Endothelial cell (in vitro differentiated cells): ENCODE measurements at places on chromosomes 2 and 18. TPM values are rescaled to one million over a fixed set of nuclear protein-coding genes. Genes with fewer than 3 reads are reported as not detected.

ALPI gene
- not detected for total RNA-seq

COL4A4 gene
- 0.15 TPM for total RNA-seq

- peaks cover 61% of the 10 kb centered on the region for H3K4me1 ChIP-seq
- H3K4me3 ChIP-seq: peak overlapping the region; percentile 8
- DNase-seq: no peak
- H3K36me3 ChIP-seq: peaks cover 32% of the 10 kb centered on the region
- H3K27ac ChIP-seq: peak overlapping the region; percentile 100
- H3K27me3 ChIP-seq: peaks cover 8% of the 10 kb centered on the region
Measured at GRCh38 chr2:205765151-205765550, 82.8 kb downstream of the NRP2 start.

- peaks cover 2% of the 10 kb centered on the region for H3K4me1 ChIP-seq
- DNase-seq: no peak
- no peak overlapping the region for H3K27ac ChIP-seq
- no peaks in the 10 kb centered on the region for H3K27me3 ChIP-seq
- no peaks in the 10 kb centered on the region for H3K36me3 ChIP-seq
Measured at GRCh38 chr2:109681633-109682380, 67.6 kb downstream of the SOWAHC start.

DNA sequence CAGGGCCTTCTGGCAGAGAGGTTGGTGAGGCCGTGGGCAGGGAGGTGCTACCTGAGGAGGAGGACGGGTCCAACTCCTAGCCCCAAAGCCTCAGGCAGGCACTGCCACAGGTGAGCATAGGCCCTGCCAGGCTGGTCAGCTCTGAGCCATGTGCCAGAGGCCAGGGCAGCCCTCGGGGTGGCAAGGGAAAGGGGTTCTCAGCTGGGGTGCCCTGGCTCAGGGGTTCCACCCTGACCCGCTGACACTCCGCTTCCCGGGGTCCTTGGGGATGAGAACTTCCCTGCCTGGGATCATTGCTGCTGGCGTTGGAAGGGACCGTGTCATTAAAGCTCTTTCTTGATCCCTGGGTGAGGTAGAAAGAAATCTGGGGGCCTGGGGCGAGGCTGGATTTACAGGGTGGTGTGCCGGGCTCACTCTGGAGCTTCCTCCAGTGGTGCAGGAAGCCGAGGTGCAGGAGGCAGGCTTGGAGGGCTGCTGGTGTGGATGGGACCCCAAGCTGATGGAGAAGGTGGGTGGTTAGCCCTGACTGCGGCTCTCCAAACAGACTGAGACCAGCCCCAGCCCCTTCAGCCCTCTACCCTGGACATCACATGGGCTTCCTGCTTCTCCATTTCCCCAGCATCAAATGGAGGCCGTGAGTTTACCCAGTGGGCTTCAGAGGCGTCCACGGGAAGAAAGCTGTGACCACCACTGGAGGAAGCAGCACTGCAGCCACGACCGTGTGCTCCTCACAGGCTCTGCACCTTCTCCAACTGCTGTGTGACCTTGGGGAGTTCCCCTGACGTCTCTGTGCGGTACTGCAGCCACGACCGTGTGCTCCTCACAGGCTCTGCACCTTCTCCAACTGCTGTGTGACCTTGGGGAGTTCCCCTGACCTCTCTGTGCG lies 295.2 kb downstream of the NDUFA10 start:
- peaks cover 6% of the 10 kb centered on the region for H3K4me1 ChIP-seq
- DNase-seq: no peak
- peaks cover 4% of the 10 kb centered on the region for H3K36me3 ChIP-seq
- H3K4me3 ChIP-seq: no peak overlapping the region
- H3K27me3 ChIP-seq: peaks cover 14% of the 10 kb centered on the region
- no peak overlapping the region for H3K27ac ChIP-seq

ABCB11 gene
- total RNA-seq: 1.9 TPM

- no peak for DNase-seq
- no peak overlapping the region for H3K27ac ChIP-seq
- H3K27me3 ChIP-seq: no peaks in the 10 kb centered on the region
- no peaks in the 10 kb centered on the region for H3K4me1 ChIP-seq
- H3K36me3 ChIP-seq: no peaks in the 10 kb centered on the region
Measured at GRCh38 chr2:212921711-212922110, 229.7 kb downstream of the IKZF2 start.

FAM124B gene
- total RNA-seq: 269 TPM

GRCh38 chr2:1887915-1888314 lies 143.6 kb upstream of the PXDN start:
- no peaks in the 10 kb centered on the region for H3K36me3 ChIP-seq
- peaks cover 2% of the 10 kb centered on the region for H3K27me3 ChIP-seq
- DNase-seq: no peak
- H3K4me3 ChIP-seq: no peak overlapping the region
- H3K4me1 ChIP-seq: peaks cover 6% of the 10 kb centered on the region

DNA sequence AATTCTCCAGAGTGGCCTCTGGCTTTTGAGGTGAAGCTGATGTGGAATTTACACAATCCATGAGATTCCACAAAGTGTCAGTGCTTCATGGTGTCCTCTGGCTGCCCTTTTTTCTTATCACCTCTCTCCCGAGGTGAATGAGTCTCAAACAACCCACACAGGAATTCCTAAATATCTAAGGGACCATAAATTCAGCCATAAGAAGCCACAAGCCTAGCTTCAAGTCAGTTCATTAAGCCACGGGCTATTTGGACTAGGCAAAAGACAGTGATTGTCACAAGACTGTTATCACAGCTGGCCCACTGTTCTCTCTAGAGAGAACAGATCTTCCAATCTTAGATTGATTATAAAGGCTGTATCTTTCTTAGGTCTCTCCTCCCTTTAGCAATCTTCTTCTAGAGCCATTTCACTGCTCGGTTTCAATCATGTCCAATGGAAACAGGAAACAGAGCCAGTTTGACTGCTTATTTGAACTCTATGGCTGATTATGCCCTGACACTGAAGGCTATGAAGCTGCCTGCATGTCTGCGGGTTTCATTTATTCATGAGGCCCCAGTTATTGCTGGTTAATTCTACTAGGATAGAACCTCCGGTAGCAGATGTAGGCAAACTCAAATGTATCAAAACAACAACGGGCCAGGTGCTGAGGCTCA lies 4.1 kb downstream of the NEMP2 start:
- H3K36me3 ChIP-seq: no peaks in the 10 kb centered on the region
- H3K4me3 ChIP-seq: no peak overlapping the region

BOLL gene
- total RNA-seq: not detected

DNA sequence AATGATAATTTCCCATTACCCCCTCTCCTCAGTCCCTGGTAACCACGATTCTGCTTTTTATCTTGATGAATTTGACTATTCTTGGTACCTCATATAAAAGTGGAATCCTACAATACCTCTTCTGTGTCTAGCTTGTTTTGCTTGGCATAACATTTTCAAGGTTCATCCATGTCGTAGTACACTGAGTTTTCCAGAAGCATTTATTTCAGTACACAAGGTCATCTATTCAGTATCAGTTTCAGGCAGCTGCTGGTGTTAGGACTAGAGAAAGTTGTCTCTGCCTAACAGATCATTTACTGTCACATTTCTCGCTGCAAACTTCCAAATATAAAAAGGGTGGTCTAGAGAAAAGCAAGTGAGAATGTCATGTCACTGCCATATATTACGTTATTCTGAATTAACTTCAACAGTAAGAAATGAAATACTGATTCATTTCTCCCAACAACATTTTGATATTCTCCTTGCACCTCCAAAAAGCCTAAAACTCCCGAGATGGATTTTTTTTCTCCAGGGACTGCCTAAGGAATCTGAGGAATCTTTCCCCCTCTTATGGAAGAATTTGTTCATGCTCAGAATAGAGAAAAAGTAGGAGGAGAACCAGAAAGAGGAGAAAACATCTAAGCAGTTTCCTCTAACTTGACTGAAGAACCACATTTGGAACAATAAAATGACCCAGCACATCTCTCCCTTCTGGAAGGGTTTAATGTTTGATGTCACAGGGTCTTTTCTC lies 36.0 kb downstream of the CDK15 start:
- no peaks in the 10 kb centered on the region for H3K36me3 ChIP-seq
- no peak overlapping the region for H3K4me3 ChIP-seq
- DNase-seq: no peak
- H3K27me3 ChIP-seq: no peaks in the 10 kb centered on the region
- no peaks in the 10 kb centered on the region for H3K4me1 ChIP-seq

- H3K27me3 ChIP-seq: no peaks in the 10 kb centered on the region
- DNase-seq: no peak
- H3K36me3 ChIP-seq: no peaks in the 10 kb centered on the region
- H3K4me3 ChIP-seq: no peak overlapping the region
- H3K4me1 ChIP-seq: no peaks in the 10 kb centered on the region
Measured at GRCh38 chr2:36173760-36174404, 181.7 kb upstream of the CRIM1 start.

DNA sequence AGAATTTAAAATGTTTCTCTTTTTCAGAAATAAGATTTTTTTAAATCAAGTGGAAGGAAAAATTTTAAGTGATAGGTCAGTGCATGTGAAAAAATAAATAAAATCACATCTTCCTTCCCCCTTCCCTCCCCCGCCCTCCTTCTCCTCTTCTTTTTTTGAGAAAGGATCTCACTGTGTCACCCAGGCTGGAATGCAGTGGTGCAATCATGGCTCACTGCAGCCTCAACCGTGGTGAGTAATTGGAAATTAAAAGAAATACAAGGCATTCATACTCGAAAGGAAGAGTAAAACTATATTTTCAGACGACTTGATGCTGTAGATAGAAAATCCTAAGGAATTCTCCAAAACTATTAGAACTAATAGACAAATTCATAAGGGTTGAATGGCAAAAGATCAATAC lies 16.9 kb upstream of the CRACDL start:
- no peaks in the 10 kb centered on the region for H3K4me1 ChIP-seq
- H3K27me3 ChIP-seq: peaks cover 1% of the 10 kb centered on the region
- H3K27ac ChIP-seq: no peak overlapping the region
- H3K4me3 ChIP-seq: no peak overlapping the region

DNA sequence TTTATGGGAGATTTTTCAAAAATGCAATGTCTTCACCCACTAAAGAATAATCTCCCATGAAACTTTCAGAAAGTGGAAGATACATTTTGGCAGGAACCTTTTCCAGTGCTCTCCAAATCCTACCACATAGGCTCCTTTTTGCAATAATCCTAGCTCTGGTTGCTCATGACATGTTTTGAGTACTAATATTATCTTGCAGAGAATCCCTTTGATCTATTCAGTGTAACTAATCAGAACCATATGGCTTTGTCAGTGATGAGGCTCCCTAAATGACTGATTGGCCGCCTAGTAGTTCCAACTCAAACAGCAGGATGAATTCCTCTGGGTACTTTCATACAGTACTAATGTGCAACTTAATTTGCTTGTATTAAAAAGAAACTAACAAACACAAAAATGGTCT lies 544.0 kb upstream of the FAM98A start:
- H3K36me3 ChIP-seq: no peaks in the 10 kb centered on the region
- no peak overlapping the region for H3K27ac ChIP-seq
- no peak for DNase-seq
- H3K4me1 ChIP-seq: no peaks in the 10 kb centered on the region
- H3K27me3 ChIP-seq: no peaks in the 10 kb centered on the region

GORASP2 gene
- total RNA-seq: 71.9 TPM

GRCh38 chr18:73544032-73544431 lies 603.6 kb downstream of the FBXO15 start:
- no peaks in the 10 kb centered on the region for H3K27me3 ChIP-seq
- DNase-seq: no peak
- H3K4me1 ChIP-seq: no peaks in the 10 kb centered on the region
- H3K27ac ChIP-seq: no peak overlapping the region
- H3K36me3 ChIP-seq: no peaks in the 10 kb centered on the region
- H3K4me3 ChIP-seq: no peak overlapping the region

CYBRD1 gene
- total RNA-seq: 10.1 TPM

GRCh38 chr2:37708146-37708545 lies 36.7 kb upstream of the CDC42EP3 start:
- H3K36me3 ChIP-seq: no peaks in the 10 kb centered on the region
- no peaks in the 10 kb centered on the region for H3K27me3 ChIP-seq
- H3K4me3 ChIP-seq: no peak overlapping the region
- DNase-seq: no peak
- no peak overlapping the region for H3K27ac ChIP-seq

GRCh38 chr2:127637725-127638252 lies 8.2 kb upstream of the GPR17 start:
- peak overlapping the region; percentile 57 for H3K27ac ChIP-seq
- no peaks in the 10 kb centered on the region for H3K36me3 ChIP-seq
- H3K27me3 ChIP-seq: peaks cover 3% of the 10 kb centered on the region

- H3K27me3 ChIP-seq: peaks cover 11% of the 10 kb centered on the region
- H3K4me3 ChIP-seq: peak overlapping the region; percentile 97
- H3K27ac ChIP-seq: peak overlapping the region; percentile 97
- DNase-seq: peak; percentile 56
Measured at GRCh38 chr2:218569038-218569431, 396 bp downstream of the CNOT9 start.

DNA sequence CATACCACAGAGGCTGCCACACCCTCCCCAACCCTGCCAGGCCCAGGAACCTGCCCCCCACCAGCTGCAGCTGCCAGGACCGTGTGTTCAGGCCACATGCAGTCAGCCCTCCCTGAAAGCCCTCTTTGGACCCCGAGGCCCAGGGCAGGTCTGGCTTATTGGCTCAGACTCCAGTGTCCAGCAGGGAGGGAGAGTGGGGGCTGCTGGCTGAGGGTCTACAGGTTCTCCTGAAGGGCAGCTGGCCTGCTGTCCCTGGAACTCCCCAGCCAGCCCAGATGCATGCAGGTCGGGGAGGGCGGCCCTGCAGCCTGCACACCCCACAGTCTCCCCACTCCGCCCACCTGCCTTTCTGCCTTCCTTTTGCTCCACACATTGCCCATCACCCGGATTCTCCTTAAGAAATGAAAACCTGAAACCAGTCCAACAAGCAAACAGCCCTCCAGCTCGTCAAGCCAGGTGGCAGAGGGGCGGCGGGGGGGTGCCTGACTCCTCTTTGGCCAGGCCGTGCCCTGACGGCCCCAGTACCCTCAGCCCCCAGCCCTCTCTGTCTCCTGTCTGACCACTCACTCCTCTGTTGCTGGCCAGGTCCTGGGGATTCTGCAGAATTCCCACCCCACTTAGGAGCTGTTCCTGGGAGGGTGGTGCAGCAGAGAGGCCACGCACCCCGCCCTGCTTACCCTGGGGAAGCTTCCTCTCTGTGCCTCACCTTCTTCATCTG lies 18.0 kb downstream of the GPR35 start:
- peaks cover 9% of the 10 kb centered on the region for H3K4me1 ChIP-seq
- no peak overlapping the region for H3K27ac ChIP-seq
- peaks cover 16% of the 10 kb centered on the region for H3K27me3 ChIP-seq
- H3K4me3 ChIP-seq: no peak overlapping the region
- DNase-seq: no peak
- peaks cover 5% of the 10 kb centered on the region for H3K36me3 ChIP-seq

DNA sequence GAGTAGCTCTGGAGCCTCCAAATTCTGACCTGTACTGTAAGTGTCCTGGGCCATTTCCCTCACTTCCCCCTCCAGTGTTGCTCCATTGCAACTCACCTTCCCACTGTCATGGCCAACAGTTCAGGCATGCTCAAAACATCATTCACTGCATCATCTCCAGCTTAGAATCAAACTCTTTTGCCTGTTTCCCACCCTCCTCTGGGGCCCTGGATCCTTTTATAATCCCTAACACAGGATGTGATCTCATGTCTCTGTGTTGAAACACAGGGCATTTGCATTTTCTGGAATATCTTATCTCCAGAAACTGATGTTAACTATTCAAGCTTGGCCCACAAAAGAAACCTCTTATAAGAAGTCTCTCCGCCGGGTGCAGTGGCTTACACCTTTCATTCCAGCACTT lies 3.0 kb downstream of the DPP4 start:
- H3K27me3 ChIP-seq: peaks cover 3% of the 10 kb centered on the region
- DNase-seq: no peak
- peaks cover 22% of the 10 kb centered on the region for H3K4me1 ChIP-seq
- no peak overlapping the region for H3K27ac ChIP-seq
- H3K36me3 ChIP-seq: no peaks in the 10 kb centered on the region
- no peak overlapping the region for H3K4me3 ChIP-seq

GRCh38 chr2:160784034-160784433 lies 290.4 kb upstream of the RBMS1 start:
- H3K4me3 ChIP-seq: no peak overlapping the region
- H3K27ac ChIP-seq: no peak overlapping the region
- no peak for DNase-seq
- no peaks in the 10 kb centered on the region for H3K36me3 ChIP-seq

FRZB gene
- total RNA-seq: 90.8 TPM
